Neural crest cell (in vitro differentiated cells): ENCODE measurements at places on chromosomes 3 and 15.

GRCh38 chr3:114582929-114583328 is 289.1 kb downstream of the TIGIT start:
- DNase-seq: no peak

GRCh38 chr15:56981160-56981559 is 62.7 kb downstream of the TCF12 start:
- no peak for DNase-seq

GRCh38 chr15:64348455-64348854 is 7.5 kb downstream of the CSNK1G1 start:
- no peak for DNase-seq

- DNase-seq: no peak
Measured at GRCh38 chr3:85068911-85069310, 110.1 kb downstream of the CADM2 start.

GRCh38 chr3:65827076-65827475 is 211.6 kb downstream of the MAGI1 start:
- no peak for DNase-seq

- DNase-seq: no peak
Measured at GRCh38 chr15:74605795-74606150, 9.9 kb upstream of the CLK3 start.

DNA sequence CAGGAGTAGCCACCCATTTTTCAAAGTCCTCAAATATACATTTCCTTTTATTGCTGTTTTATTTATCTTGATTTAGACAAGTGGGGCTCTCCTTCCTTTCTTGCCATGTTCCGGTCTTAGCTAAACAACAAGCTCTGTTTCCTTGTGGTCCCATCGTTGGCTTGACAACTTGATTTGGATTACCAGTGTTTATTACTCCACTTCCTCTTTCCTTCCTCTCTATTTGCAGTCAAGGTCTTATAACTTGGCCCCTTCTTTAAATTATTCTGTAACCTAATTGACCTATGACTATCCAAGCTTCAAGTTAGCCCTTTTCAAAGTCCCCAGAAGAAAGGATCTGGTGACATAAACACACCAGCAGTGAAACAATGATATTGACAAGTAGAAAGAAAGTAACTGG is 130.6 kb upstream of the STT3B start:
- DNase-seq: no peak

- DNase-seq: no peak
Measured at GRCh38 chr15:67019884-67020520, 45.4 kb upstream of the SMAD3 start.

- no peak for DNase-seq
Measured at GRCh38 chr3:57154470-57155309, 10.5 kb downstream of the IL17RD start.

GRCh38 chr3:193853511-193854219 is 260.7 kb downstream of the OPA1 start:
- no peak for DNase-seq
